Activated CD8-positive, alpha-beta memory T cell treated with anti-CD3 and anti-CD28 coated beads, Interleukin-2, amount 10 ng/mL, durations not matched to agents 7 days and 5 days (primary cell): ENCODE measurements at places on chromosomes 7 and 10. TPM values are rescaled to one million over a fixed set of nuclear protein-coding genes. Genes with fewer than 3 reads are reported as not detected.

Gene AKR1B15
- total RNA-seq = not detected

Gene C7orf57
- 0.12 TPM for total RNA-seq

Gene ABCC2
- 0.85 TPM for total RNA-seq

Gene LRRD1
- not detected for total RNA-seq

Gene SPDYE8
- total RNA-seq = not detected

Gene CYP17A1
- total RNA-seq = not detected

Gene LIPM
- total RNA-seq = not detected

Gene AP3M1
- 46.6 TPM for total RNA-seq

Gene RNF133
- total RNA-seq = not detected

Gene VOPP1
- 42.3 TPM for total RNA-seq

Gene RBP3
- not detected for total RNA-seq

Gene MYOF
- total RNA-seq = 5.5 TPM

Gene TFEC
- total RNA-seq = 1.0 TPM

Gene ELAPOR2
- total RNA-seq = 2.3 TPM

Gene RBM20
- 0.06 TPM for total RNA-seq

Gene LRRC17
- total RNA-seq = not detected

Gene PLA2G12B
- not detected for total RNA-seq

Gene A1CF
- not detected for total RNA-seq
